ENCODE measurements at places on chromosomes 7 and 10.

- no peak for DNase-seq
Measured at GRCh38 chr7:155287284-155287935, 10.3 kb upstream of the INSIG1 start.

DNA sequence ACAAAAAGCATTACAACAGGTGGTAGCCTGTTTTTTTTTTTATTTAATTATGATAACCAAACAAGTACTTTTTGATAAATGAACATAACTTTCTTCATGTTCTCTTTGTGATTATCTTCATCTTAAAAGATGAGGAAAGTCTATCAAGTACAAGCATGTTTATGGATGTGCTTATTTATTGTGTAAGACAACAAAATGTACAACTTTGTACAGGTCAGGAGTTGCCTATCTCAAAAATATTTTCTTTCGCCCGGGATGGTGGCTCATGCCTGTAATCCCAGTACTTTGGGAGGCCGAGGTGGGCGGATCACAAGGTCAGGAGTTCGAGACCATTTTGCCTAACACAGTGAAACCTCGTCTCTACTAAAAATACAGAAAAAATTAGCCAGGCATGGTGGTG is 17.0 kb downstream of the MPP7 start:
- DNase-seq, result no peak

DNA sequence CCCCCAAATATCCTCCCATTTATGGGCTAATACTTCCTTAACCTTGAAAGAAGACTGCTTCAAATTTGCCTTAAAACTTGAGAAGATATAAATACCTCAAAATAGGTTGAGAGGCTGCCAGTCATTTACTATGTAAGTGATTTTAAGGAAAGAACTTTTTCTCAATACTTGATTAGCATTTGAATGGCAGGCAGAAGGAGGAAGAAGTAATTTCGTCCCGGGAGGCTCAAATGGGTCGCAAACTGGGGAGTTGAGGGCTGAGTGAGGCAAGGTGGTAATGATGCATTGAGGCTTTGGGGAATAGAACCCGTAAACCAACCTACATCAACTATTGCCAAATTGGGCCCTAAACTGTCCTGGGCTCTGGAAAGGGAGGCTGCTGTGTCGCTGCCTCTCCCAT is 11.1 kb downstream of the CAMK1D start:
- no peak for DNase-seq

GRCh38 chr10:30645340-30645827 is 15.8 kb upstream of the LYZL2 start:
- DNase-seq, result no peak

DNA sequence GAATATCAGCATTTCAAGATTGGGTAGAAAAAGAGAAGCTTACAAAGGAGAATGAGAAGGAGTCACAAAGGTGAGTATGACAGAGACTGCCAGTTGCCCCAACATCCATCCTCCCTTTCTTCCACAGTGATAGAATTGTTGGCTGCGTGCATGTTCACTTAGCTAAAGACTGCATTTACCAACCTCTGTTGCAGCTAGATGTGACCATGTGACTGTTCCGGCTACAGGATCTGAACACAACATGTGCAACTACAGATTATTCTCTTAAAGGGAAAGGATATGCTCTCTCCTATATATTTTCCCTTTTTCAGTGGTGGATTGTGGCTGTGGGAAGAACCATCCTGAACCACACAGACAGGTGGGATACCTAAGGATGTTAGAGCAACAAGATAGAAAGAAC is 60.5 kb upstream of the ZNRF2 start:
- DNase-seq, result no peak

- no peak for DNase-seq
Measured at GRCh38 chr7:24751484-24751883, 5.8 kb downstream of the GSDME start.

DNA sequence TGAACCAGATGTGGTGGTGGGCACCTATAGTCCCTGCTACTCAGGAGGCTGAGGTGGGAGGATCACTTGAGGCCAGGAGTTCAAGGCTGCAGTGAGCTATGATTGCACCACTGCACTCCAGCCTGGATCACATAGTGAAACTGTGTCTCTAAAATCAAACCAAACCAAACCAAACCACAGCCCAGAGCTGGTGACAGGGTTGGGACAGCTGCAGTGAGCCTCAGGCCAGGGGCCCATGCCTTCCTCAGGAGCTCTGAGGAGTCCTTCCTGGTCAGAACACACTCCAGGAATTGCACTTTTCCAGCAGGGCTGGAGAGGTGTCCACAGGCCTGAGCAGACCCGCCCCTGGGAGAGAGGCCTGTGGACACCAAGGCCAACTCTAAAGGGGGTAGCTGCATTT is 32.5 kb upstream of the OCM2 start:
- no peak for DNase-seq

DNA sequence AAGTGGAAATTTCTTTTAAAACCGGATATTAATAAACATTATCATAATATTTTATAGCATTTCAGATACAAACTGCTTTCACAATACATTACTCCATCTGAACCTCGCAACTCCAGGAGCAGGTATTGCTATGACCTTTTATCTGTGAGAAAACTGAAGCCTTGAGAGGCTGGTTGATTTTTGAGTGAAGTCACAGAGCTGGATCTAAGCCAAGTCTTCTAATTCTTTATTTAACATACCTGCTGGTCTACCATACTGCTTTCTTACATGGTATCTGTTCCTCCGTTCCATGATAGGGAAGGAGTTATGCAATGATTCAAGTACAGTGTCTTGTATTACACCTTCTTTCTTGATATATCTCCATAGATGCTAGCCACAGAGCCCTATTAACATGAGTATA is 37.4 kb upstream of the ITGB8 start:
- no peak for DNase-seq

GRCh38 chr10:1644191-1644711 is 93.1 kb downstream of the ADARB2 start:
- peak; percentile 20 for DNase-seq

DNA sequence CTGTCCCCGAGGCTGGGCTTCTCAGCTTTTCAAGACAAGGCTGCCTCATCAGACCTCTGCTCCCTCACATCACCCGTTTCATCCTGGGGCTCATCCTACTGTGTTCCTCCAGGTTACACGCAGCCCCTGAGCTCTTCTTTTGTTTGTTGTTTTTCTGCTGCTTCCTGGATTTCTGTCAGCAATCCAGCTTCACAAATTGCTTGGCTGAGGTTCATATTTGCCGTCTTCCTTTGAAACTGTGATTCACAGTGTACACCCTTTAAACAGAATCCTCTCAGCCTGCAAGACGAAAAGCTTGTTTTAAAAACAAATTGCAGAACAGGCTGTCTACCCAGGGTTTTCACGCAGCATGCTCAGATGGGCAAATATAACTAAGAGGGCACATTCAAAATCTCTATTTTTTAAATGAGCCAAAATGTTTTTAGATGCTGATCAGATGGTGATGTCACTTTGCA is 39.1 kb upstream of the PARD3 start:
- DNase-seq, result peak; percentile 35

DNA sequence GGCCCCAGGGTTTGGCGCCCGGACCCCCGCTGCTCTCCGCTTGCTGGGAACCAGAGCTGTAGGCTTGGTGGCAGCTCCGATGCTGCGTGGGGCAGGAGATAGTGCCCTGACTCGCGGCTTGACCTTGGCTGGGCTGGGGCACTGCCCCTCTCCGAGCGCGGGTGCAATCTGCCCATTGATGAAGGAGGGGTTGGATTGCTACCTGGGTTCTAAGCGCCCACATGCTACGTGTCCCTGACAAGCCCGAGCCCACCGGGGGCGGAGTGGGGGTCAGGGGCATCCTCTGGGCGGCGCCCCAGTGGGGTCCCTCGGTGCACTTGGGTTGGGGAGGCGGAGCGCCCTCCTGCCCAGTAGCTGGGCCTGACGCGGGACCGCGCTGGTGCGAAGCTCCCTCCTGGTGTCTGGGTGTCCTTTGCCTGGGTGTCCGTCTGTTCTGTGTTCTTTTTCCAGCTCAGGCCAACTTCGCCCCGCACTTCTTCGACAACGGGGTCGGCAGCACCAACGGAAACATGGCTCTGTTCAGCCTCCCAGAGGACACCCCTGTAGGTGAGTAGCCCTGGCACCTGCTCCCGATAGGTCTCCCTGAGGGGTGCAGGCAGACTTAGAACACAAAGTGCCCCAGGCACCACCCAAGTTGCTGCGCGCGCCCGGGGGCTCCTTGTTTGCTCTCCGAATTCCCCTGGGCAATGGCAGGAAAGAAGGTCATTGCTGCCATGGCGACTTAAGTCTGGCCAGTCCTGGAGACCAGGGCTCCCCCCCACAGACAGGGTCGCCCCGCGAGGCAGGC is 900 bp downstream of the CDHR1 start:
- no peak for DNase-seq

GRCh38 chr7:17333221-17333620 is 34.8 kb downstream of the AHR start:
- no peak for DNase-seq

- no peak for DNase-seq
Measured at GRCh38 chr10:67988606-67989005, 86.5 kb downstream of the HERC4 start.

GRCh38 chr10:32225976-32226375 is 121.0 kb downstream of the EPC1 start:
- no peak for DNase-seq
